ENCODE measurements at places on chromosomes 5 and 9. TPM values are rescaled to one million over a fixed set of nuclear protein-coding genes. Genes with fewer than 3 reads are reported as not detected.

Gene CDKN2B
- 64.8 TPM for total RNA-seq

Gene GRXCR2
- total RNA-seq, result not detected

Gene SMIM33
- not detected for total RNA-seq

Gene ALDH1B1
- total RNA-seq, result 26.5 TPM

Gene GPR21
- 0.28 TPM for total RNA-seq

Gene LCN12
- total RNA-seq, result not detected
